B cell (primary cell): ENCODE measurements at places on chromosomes 1 and 21.

DNA sequence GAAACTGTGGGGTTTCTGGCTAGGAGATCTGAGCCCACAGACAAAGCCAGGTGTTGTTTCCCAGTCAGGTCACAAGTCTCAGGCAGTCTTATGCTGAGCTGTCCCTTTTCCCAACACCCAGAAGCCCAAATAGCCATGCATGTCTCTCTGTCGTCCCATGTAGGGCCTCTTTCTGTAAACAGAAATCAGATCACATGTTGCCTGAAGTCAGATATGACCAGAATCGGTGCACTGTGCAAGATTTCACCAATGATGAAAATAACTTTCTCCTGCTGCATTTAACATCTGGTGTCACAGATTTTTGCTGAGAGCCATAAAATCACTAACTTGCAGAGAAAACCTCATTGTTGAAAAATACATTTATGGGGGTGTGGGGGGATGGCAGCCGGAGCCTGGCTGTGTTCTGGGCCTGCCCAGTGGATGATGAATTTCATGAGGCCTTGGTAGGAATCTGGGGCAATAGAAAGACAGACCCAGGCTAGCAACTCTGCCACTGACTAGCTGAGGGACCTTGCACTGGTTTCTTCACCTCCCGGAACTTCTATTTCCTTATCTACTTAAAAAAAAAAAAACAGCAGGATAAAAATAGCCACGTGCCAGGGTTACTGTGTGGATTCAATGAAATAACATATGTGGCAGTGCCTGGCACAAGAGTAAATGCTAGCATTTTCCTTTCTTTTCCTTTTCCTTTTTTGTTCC, 158.8 kb upstream of the NFIA start:
- no peaks in the 10 kb centered on the region for H3K4me1 ChIP-seq
- no peak for DNase-seq
- H3K27ac ChIP-seq: no peak overlapping the region
- no peaks in the 10 kb centered on the region for H3K36me3 ChIP-seq
- H3K4me3 ChIP-seq: no peak overlapping the region
- H3K27me3 ChIP-seq: no peaks in the 10 kb centered on the region

- H3K36me3 ChIP-seq: no peaks in the 10 kb centered on the region
- DNase-seq: peak; percentile 74
- peak within 1 kb of the TSS; percentile 11 for H3K4me3 ChIP-seq
- peaks cover 11% of the 10 kb centered on the region for H3K4me1 ChIP-seq
Measured at GRCh38 chr1:158830904-158831507, at the start of gene MNDA. TSS of gene MNDA (plus strand) at chr1:158831351. CDS start at chr1:158842154, 10,803 bp downstream.

DNA sequence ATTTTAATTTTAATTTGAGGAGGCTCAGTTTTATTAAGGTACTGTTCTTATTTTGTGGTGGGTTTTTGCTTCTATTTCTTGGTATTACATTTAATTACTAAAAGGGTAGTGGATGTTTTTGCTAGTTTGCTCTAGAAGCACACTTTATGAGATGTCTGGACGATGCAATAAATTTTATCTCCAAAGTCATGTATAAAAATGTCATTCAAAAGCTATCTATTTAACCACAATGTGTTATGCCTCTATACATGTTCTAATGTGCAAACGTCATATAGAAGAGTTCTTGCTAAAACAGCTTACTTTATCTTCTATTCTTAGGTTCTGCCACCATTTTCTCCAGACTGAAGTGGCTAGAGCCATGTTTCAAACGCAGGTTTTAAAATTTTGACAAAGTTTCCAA, 12.9 kb upstream of the MPC2 start:
- no peak overlapping the region for H3K27ac ChIP-seq
- H3K36me3 ChIP-seq: no peaks in the 10 kb centered on the region
- no peak overlapping the region for H3K4me3 ChIP-seq
- H3K27me3 ChIP-seq: no peaks in the 10 kb centered on the region
- no peaks in the 10 kb centered on the region for H3K4me1 ChIP-seq

- H3K4me1 ChIP-seq: no peaks in the 10 kb centered on the region
- no peaks in the 10 kb centered on the region for H3K36me3 ChIP-seq
- H3K4me3 ChIP-seq: no peak overlapping the region
- H3K27ac ChIP-seq: no peak overlapping the region
Measured at GRCh38 chr1:76961181-76961819, 94.0 kb downstream of the ST6GALNAC5 start.

DNA sequence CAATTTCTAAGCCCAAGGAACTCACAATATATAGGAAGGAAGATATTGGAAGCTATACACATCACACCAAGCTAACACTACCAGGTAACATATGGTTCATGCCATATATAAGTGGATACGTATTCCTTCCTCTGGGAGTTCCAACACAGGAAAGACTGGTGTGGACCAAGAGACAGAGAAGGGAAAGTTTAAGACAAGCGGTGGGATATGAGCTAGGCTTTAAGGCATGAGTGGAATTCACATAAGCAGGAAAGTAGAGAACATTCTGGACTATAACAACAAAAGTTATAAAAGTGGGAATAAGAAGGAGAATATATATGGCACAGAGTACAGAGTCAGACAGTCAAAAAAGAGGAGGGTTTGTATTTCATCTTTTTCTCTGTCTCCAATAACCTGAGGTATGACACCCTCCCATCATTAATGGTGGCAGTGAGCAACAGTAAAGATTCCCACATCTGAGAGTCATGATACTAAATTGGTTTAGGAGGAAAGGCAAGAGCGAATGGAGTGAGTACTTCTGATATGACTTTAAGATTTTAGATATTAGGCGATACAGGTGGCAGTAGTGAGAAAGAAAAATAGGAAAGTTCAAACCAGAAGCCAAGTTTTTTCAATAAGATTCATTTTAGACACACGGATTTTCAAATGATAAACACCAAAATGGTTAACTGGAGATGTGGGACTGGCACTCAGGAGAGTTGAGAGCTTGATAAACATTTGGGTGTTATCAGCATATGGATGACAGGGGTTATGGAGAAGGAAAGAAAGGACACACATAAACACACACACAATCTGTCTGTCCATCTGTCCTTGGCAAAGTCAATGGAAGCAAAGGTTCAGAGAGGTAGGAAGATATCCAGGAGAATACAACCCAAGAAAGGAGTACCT, 87.4 kb upstream of the TTC39A start:
- H3K36me3 ChIP-seq: peaks cover 58% of the 10 kb centered on the region
- no peak overlapping the region for H3K4me3 ChIP-seq
- no peak for DNase-seq
- H3K4me1 ChIP-seq: no peaks in the 10 kb centered on the region
- no peak overlapping the region for H3K27ac ChIP-seq
- no peaks in the 10 kb centered on the region for H3K27me3 ChIP-seq
